ENCODE measurements at places on chromosomes 4 and X.

DNA sequence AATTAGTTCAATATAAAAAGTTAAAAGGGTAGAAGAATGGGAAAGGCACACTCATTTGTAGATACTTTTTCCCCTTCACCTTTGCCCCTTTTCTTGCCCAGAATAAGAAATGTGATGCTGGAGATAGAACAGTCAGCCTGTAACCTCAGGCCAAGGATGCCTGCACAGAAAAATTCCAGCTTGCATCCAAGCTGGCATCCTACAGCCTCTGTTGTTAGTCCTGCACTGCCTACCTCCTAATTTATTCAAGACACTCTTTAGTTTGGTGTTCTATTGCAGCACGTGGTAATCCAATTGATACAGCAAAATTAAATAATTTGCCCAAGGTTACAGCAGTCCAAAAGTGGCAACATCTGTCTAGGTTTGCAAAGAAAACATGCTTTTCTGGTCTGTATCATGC, 9.7 kb upstream of the USO1 start:
- no peak for DNase-seq

- no peak for DNase-seq
Measured at GRCh38 chr4:75718529-75718928, 5.8 kb upstream of the USO1 start.

GRCh38 chrX:41445171-41445570, 2.0 kb upstream of the NYX start:
- no peak for DNase-seq

GRCh38 chr4:119264743-119265142, 52.2 kb downstream of the USP53 start:
- DNase-seq: no peak

- DNase-seq: peak; percentile 3
Measured at GRCh38 chrX:111445485-111445884, 33.5 kb upstream of the DCX start.

DNA sequence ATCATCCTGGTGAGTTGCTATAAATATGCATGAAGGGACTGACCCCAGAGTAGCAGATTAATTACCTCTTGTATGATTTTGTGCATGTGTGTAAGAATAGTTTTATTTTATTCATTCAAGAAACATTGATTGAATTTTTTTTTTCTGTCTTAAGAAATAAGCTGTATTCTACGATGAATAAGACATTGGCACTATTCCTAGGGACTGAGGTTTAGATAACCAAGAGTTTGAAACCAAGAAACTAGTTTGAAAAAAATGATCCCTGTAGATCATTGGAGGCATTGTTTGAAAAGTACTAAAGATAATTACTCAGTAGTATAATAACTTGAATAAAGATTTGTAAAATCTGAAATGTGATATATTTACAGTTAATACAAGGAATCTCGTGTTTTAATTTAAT, 1086.9 kb downstream of the PCDH7 start:
- no peak for DNase-seq

- no peak for DNase-seq
Measured at GRCh38 chr4:184402239-184402638, 72.1 kb downstream of the IRF2 start.

DNA sequence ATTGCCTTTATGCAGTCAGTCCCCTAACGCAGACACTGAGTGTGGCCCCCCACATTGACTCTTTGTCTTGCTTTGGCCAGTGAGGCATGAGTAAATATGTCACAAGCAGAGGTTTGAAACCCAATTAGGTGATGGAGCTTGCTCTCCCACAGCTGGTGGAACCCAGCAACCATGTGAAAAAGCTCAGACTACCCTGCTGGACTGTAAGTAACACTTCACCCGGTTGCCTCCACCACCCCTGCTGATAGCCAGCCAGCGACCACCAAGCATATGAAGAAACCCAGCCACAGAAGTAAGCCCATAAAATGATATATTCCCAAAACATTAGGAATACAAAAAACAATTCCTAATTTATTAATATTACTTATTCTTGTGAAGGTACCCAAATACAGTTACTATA, 21.6 kb upstream of the PDCL2 start:
- no peak for DNase-seq

DNA sequence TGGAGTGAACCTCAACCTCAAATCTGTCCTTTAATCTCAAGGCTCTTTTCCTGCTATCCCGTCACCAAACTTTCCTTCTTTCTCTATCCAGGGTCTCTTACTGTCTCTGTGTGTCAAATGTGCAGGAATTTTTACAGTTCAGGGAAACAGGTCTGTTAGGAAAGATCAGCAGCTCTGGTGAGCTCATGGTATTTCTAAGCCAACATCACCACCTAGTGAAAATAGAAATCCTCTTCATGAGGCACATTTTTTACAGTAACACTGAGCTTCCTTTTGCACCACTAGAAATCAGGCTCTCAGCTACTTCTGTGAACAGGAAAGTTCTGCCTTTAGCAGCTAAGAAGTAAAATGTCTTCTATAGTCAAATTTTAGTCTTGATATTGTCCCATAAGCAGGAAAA, 39.6 kb downstream of the NUDT11 start:
- DNase-seq: no peak

- DNase-seq: no peak
Measured at GRCh38 chr4:132383571-132384199, 765.4 kb upstream of the PCDH10 start.

Measured in GM06990 (cell line).